ENCODE measurements at places on chromosomes 12 and 14.
A peak's percentile ranks its signal among the peaks of the same experiment; 100 is the strongest.

- peak; percentile 84 for DNase-seq
Measured at GRCh38 chr12:122350141-122350848, 72.2 kb downstream of the CLIP1 start.

DNA sequence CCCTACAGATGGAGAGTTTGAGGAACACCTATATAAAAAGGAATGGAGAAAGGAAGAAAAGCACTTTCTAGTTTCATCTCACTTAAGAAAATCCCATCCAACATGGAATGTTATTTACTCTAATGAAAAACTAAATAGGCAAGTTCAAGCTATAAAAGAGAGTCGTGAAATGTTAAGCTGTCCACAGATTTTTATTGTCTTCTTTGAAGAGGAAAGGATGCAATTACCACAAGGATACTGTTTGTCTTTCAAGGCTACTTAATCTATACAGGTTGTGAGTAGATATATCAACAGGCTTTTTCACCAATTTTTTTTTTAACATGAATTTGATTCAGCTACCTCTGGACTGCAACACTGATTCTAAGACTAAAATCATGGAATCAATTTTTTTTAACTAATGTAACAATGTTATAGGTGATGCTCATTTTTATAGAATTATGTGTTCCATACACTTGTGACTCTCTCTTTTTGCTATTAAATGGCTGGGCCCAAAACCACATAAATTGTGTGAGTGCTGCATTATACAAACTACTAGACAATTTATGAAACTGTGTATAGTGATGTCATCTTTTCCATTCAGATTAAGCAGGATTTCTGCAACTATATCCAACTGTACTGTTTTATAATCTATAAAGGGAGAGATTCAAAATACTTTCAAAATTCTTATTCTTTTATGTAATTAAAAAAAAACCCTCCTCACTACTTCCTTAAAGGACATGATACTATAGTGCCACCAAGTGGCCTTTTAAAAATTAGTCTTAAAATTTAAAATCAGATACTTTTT lies 26.8 kb upstream of the BMAL2 start:
- peak; percentile 60 for DNase-seq

- DNase-seq: peak; percentile 100
Measured at GRCh38 chr12:95805864-95806671, 15.5 kb upstream of the NTN4 start.

- peak; percentile 75 for DNase-seq
Measured at GRCh38 chr12:47307680-47308399, 228.1 kb upstream of the AMIGO2 start.

DNA sequence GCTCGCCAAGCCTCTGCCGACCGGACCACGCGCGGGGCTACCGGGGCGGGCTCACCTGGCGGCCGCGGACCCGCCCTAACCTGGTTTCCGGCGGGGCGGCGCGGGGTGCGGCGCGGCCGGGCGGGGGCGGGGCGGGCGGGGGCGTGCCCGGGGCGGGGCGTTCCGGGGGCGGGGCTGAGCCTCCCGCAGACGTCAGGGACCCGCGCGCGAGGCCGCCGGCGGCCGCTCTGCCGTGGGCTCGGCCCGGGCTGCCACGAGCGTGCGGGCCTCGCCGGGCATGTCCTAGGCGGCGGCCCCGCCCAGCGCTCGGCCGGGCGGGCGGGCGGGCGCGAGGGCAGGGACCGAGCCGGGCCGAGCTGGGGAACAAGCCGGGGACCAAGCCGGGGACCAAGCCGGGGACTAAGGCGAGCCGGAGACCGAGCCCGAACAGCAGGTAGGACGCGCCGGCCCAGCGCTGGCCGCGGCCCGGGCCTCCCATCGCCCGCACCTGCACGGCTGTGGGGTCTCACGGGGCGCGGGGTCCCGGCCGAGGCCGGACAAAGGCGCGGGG lies at the start of gene CEP170B:
TSS of gene CEP170B (plus strand) at position 188 of the 550 bp plus-strand sequence. CDS start 3,183 bp downstream, outside the sequence.
- peak; percentile 52 for DNase-seq

GRCh38 chr12:109464642-109465351 lies 12.3 kb downstream of the KCTD10 start:
- peak; percentile 69 for DNase-seq

DNA sequence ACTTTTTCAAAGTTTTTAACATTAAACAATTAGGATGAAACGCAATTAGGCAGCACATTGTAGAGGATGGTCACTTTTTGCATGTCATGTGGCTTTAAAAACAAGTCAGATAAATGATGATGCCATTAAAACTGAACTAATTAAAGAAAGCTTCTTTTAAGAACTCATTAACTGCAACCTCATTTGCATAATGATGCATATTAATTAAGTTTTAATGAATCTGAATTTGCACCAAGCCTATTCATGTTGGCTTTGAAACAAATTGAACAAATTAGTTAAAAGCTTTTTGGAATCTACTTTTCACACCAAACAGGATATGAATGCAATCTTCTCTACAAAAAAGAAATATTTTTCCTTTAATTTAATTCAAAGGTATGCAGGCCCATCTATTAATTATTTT lies 499.0 kb downstream of the VRK1 start:
- DNase-seq: no peak

GRCh38 chr12:102911320-102911719 lies 5.7 kb downstream of the PAH start:
- DNase-seq: no peak

DNA sequence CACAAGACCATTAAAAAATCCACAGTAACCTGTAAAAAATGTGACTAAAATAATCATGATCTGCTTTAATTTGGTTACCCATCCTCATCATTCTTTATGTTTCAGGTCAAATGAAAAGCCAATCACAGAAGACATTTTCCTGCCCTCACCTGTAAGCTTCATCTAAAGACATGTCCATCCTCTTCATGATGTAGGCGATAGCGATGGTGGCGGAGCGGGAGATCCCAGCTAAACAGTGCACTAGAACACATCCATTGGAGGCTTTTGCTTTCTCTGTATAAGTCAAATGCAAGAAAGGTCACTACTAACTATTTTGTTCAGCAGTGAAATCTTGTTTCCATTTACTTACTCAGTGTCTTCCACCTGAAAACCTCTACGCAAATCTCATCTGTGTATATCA lies 82.6 kb downstream of the DUSP16 start:
- no peak for DNase-seq

GRCh38 chr14:68951035-68951797 lies 27.9 kb downstream of the ACTN1 start:
- DNase-seq: peak; percentile 95

- DNase-seq: peak; percentile 53
Measured at GRCh38 chr12:71661977-71662530, 1.6 kb downstream of the ZFC3H1 start.

DNA sequence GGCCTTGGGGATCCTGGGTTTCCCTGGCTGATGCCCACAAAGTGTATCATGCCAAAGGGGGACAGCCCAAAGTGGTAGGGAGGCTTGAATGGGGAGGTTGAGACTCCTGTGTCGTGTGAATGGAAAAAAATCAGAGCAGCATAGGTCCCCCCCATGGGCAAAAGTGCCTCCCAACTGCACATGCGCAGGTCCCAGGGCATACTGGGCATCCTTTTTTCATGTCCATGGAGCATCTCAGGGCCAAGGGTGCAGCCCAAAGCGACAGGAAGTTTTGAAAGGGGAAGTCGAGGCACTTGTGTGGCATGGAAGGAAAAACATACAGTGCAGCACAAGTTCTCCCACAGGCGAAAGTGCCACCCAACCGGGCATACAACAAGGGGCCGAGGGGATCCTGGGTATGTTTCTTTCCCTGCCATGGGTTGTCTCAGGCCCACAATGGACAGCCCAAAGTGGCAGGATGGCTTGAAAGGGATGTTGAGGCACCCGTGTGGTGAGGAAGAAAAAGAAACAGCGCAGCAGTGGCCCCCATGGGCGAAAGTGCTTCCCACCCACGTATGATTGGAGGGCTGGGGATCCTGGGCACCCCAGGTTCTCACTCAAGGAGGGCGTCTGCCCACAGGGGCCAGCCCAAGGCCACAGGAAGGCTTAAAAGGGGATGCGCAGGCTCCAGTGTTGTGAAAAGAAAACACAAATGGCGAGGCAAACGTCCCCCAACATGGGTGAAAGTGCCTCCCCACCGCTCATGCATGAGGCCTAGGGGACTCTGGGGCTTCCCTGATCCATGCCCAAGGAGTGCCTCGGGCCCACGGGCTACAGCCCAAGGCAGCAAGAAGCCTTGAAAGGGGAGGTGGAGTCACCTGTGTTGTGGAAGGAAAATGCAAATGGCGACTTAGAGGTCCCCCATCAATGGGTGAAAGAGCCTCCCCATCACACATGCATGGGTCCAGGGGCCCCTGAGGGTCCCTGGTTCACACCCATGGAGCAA lies 573.7 kb downstream of the ALG10 start:
- DNase-seq: no peak

DNA sequence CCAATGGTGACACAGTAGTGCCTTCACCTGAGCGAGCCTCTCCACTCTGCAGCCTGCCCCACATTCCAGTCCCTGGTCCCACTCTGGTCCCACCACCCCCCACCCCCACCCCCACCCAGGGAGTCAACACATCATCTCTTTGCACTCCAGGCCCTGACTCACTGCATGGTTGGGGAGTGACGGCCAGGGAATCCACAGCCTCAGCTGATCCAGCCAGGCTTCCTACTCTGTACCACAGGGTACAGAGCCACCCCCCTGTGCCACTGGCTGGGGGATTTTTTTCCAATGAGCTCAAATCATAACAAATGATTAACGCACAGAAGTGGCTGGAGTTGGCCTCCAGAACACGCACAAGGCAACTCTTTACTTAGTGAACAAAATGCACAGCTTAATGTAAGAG lies 233.7 kb downstream of the NTF3 start:
- DNase-seq: peak; percentile 80

GRCh38 chr12:585062-586061 lies 77.9 kb downstream of the NINJ2 start:
- DNase-seq: no peak

DNA sequence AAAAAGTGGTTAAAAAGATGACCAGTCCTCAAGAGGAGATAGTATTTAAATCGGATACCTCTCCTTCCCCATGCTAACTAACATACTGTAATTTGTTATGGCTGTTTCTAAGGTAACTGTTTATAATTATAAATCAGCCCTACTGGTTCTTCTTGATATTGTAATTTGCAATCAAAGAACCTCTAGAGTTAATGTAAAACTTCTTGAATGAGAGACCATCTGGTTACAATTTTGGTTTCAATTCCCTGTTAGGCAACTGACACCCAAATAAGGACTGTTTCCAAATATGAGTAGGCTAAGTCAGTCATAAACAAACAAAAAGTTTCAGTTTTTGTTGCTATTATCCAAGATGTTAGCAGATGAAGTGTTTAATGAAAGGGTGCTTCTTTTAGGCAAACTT lies 120.2 kb upstream of the DNM1L start:
- peak; percentile 83 for DNase-seq

GRCh38 chr12:31650918-31651317 lies 8.6 kb upstream of the ETFBKMT start:
- DNase-seq: peak; percentile 33

GRCh38 chr12:4933411-4933810 lies 23.7 kb downstream of the KCNA1 start:
- DNase-seq: no peak

DNA sequence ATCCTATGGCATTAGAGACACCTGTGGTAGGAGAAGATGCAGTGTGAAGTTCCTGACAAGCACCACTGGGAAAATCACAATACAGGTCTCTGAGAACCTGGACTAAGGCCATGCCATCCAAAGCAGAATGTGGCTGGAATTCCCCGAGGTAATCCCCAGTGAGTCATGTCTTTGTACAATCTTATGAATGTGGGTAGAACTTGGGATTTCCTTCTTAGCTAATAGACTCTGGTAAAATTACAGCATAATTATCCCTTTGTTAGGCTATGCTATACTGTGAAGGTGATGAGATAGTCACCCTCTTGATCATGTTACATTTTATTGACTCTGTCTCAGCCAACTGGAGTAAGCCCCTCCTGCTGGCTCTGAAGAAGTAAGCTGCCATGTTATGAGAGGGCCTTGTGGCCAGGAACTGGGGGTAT lies 224.3 kb upstream of the DCN start:
- peak; percentile 1 for DNase-seq
